ENCODE measurements at places on chromosomes 4 and X. TPM values are rescaled to one million over a fixed set of nuclear protein-coding genes. Genes with fewer than 3 reads are reported as not detected.

PCDH10 gene
- total RNA-seq = 0.52 TPM

COL4A5 gene
- 17.2 TPM for total RNA-seq

GLUD2 gene
- total RNA-seq = 3.7 TPM

FAM133A gene
- total RNA-seq = under 0.01 TPM

MCTS1 gene
- total RNA-seq = 25.1 TPM

PABPC1L2A gene
- total RNA-seq = not detected

PHKA2 gene
- total RNA-seq = 17.2 TPM

RAB41 gene
- not detected for total RNA-seq

SAGE1 gene
- not detected for total RNA-seq

DCAF4L1 gene
- under 0.01 TPM for total RNA-seq

MAML3 gene
- 3.1 TPM for total RNA-seq

MAGEE1 gene
- 1.6 TPM for total RNA-seq

CSAG2 gene
- not detected for total RNA-seq

TBC1D1 gene
- 54.3 TPM for total RNA-seq

SLC6A8 gene
- total RNA-seq = 13.0 TPM

PRIMPOL gene
- 48.0 TPM for total RNA-seq

MMRN1 gene
- total RNA-seq = 9.4 TPM

SRD5A3 gene
- total RNA-seq = 4.2 TPM

CDKL2 gene
- not detected for total RNA-seq

ART3 gene
- 19.3 TPM for total RNA-seq

HGFAC gene
- total RNA-seq = 0.52 TPM

RAI2 gene
- 0.52 TPM for total RNA-seq

HEPH gene
- total RNA-seq = 8.4 TPM

USP17L5 gene
- not detected for total RNA-seq

ZNF732 gene
- 1.6 TPM for total RNA-seq

CASK gene
- 31.3 TPM for total RNA-seq

RADX gene
- total RNA-seq = 1.0 TPM

HTR2C gene
- total RNA-seq = not detected

POU4F2 gene
- not detected for total RNA-seq

GPM6B gene
- 18.8 TPM for total RNA-seq

GSTCD gene
- 9.4 TPM for total RNA-seq

MAGEC2 gene
- not detected for total RNA-seq

LRIT3 gene
- under 0.01 TPM for total RNA-seq

CCKAR gene
- not detected for total RNA-seq

GLOD5 gene
- total RNA-seq = not detected

SGCB gene
- 75.7 TPM for total RNA-seq

ZXDA gene
- total RNA-seq = 6.3 TPM

AMTN gene
- not detected for total RNA-seq

ATG4A gene
- 18.3 TPM for total RNA-seq

CYTL1 gene
- total RNA-seq = 2.1 TPM

DOK7 gene
- total RNA-seq = 9.9 TPM

CTAG1B gene
- not detected for total RNA-seq

SEPSECS gene
- 8.9 TPM for total RNA-seq

CT83 gene
- total RNA-seq = not detected

RHOXF1 gene
- total RNA-seq = not detected
